ENCODE measurements at places on chromosomes 1 and 21.
A peak's percentile ranks its signal among the peaks of the same experiment; 100 is the strongest.

DNA sequence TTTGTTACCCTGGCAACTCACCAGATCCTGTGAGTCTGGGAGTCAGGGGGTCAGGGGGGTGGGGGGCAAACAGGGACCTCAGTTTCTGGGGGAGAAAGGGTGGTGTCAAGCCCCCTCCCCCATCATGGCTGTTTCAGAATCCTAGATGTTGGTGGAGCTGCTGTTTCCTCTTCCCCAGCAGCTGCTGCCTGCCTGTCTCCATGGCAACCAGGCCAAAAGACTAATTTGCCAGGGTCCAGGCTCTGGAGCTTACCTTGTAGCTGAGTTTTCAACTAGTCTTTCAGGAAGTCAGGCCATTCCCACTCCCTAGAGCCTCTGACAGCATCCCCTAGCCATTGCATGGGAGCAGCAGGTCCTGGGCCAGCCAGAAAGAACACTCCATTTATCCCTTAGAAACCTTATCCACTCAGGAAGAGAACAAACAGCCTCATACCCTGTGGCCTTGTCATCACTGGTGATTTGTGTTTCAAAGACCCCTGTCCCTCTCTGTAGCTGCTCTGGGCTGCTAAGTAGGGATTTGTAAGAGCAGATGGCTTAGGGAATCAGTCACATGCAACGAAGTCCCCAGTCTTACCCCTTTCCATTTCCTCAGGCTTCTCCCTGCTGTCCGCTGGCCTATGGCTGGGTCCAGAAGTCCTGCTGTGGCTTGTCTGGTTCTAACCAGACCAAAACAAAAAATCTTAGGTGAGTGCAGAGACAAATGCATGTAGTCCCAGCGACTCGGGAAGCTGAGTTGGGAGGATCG, 21.5 kb upstream of the STMN1 start:
- H3K4me3 ChIP-seq, result no peak overlapping the region
- no peaks in the 10 kb centered on the region for H3K36me3 ChIP-seq
- H3K27me3 ChIP-seq, result peaks cover 10% of the 10 kb centered on the region
- no peak overlapping the region for H3K27ac ChIP-seq
- H3K4me1 ChIP-seq, result peaks cover 18% of the 10 kb centered on the region
- DNase-seq, result no peak

DNA sequence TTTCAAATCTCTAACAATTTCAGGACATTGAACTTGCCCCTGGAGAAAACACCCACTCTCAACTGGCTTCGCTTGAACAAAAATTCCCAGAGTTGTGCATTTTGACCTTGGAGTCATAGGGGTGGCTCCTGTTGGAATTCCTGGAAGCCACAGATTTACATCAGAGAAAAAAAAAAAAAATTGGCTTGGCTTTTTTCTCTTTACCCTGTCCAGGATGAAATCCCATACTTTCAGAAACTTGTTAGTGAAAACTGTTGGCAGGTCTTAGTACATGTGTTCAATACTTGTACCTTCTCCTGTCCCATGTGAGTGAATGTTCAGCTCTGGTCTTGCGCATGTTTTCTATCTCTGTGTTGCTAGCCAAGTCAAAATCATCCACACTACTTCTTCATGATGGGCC, 228.8 kb downstream of the TGFB2 start:
- no peak overlapping the region for H3K27ac ChIP-seq
- H3K27me3 ChIP-seq, result no peaks in the 10 kb centered on the region
- DNase-seq, result no peak
- no peak overlapping the region for H3K4me3 ChIP-seq
- no peaks in the 10 kb centered on the region for H3K36me3 ChIP-seq
- no peaks in the 10 kb centered on the region for H3K4me1 ChIP-seq

- H3K4me3 ChIP-seq, result no peak overlapping the region
- no peak overlapping the region for H3K27ac ChIP-seq
- DNase-seq, result no peak
- no peaks in the 10 kb centered on the region for H3K36me3 ChIP-seq
- H3K27me3 ChIP-seq, result peaks cover 5% of the 10 kb centered on the region
Observed at GRCh38 chr1:5165762-5166161, 511.4 kb downstream of the AJAP1 start.

- H3K4me1 ChIP-seq, result no peaks in the 10 kb centered on the region
- no peak for DNase-seq
- no peaks in the 10 kb centered on the region for H3K36me3 ChIP-seq
- H3K4me3 ChIP-seq, result no peak overlapping the region
- H3K27ac ChIP-seq, result no peak overlapping the region
Observed at GRCh38 chr1:106747791-106748190, 308.7 kb upstream of the PRMT6 start.

GRCh38 chr1:198672124-198672523, 33.3 kb downstream of the PTPRC start:
- H3K36me3 ChIP-seq, result peaks cover 70% of the 10 kb centered on the region
- H3K4me3 ChIP-seq, result no peak overlapping the region
- no peak for DNase-seq
- no peaks in the 10 kb centered on the region for H3K27me3 ChIP-seq

GRCh38 chr21:26840201-26840600, 5.0 kb downstream of the ADAMTS1 start:
- H3K36me3 ChIP-seq, result no peaks in the 10 kb centered on the region
- no peak overlapping the region for H3K4me3 ChIP-seq
- no peak overlapping the region for H3K27ac ChIP-seq
- peak; percentile 11 for DNase-seq
- H3K27me3 ChIP-seq, result peaks cover 61% of the 10 kb centered on the region

DNA sequence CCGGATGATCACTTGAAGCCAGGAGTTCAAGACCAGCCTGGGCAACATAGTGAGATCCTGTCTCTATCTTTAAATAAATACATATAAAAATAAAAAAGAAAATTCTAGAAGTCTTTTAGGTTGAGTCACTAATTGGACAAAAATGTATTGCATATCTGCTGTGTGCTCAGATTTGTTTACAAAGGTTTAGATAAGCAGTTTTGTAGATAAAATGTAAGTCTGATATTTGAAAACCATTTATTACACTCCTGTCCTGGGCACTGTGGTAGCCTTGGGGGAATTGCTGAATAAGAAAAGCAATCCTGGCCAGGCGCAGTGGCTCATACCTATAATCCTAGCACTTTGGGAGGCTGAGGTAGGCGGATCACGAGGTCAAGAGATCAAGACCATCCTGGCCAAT, 11.6 kb downstream of the GMEB1 start:
- H3K4me3 ChIP-seq, result no peak overlapping the region
- no peaks in the 10 kb centered on the region for H3K27me3 ChIP-seq
- H3K36me3 ChIP-seq, result no peaks in the 10 kb centered on the region
- DNase-seq, result no peak
- H3K27ac ChIP-seq, result no peak overlapping the region
- H3K4me1 ChIP-seq, result no peaks in the 10 kb centered on the region

GRCh38 chr1:70436622-70437251, 25.7 kb downstream of the CTH start:
- no peaks in the 10 kb centered on the region for H3K27me3 ChIP-seq
- H3K36me3 ChIP-seq, result peaks cover 13% of the 10 kb centered on the region
- H3K27ac ChIP-seq, result no peak overlapping the region
- no peak for DNase-seq
- no peak overlapping the region for H3K4me3 ChIP-seq

DNA sequence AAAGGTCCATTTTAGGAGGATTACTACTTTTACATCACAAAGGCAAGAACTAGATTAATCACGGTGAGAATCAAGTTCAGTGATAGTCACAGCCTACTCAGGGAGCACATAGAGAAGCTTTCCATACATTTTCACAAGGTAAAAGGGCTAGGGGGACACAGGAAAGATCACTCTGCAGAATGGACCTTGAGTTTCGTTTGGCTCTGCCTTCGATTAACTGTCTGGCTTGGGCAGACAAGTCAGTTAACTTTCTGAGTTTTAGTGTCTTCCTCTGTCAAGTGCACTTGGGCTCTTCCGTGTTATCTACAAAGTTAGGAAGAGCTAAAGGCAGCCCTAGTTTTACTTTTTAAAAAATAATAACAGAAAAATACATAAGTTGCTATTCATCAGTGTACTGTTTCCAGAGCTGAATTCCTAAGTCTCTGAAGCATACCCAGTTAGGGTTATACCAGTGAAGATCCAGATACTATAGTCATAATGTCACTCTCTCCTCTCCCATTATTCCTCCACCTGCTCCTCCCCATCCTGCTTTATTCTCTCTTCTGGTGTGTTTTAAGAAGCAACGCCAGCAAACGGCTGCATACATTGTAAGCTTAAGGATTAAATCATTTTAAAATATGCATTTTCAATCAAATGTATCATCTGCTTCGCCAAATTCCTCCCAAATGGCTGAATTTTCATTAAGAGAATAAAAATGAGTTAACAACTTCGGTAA, 1.7 kb downstream of the CEP170 start:
- H3K4me1 ChIP-seq, result peaks cover 35% of the 10 kb centered on the region
- no peak for DNase-seq
- peak overlapping the region; percentile 93 for H3K4me3 ChIP-seq
- no peaks in the 10 kb centered on the region for H3K27me3 ChIP-seq
- peaks cover 8% of the 10 kb centered on the region for H3K36me3 ChIP-seq

All from activated naive CD8-positive, alpha-beta T cell treated with anti-CD3 and anti-CD28 coated beads for 36 hours (primary cell).